Naive B cell (primary cell): ENCODE measurements at places on chromosomes 6 and 20.

DNA sequence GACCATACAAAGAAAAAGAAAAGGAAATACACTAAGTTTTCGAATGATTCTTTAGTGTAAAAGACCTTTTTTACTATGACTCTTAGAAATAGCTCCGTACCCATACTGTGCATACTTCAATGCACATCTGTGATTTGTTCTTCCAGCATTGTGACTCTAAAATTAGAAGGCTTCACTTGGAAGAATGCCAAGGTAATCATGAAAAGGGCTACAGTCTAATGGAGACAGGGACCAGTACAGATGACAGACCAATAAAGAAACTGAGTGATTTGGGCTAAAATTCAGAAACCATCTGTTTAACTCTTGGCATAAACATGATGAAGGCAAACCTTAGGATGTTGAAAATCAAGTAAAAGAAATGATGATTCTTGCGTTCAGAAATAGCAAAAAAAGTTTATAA, 46.3 kb downstream of the CYP39A1 start:
- DNase-seq = no peak

GRCh38 chr6:26205625-26206574, 118.7 kb downstream of the HFE start:
- DNase-seq = peak; percentile 72

GRCh38 chr6:44143731-44144130, 14.9 kb upstream of the CAPN11 start:
- no peak for DNase-seq

- DNase-seq = no peak
Measured at GRCh38 chr6:130032758-130033340, 14.5 kb downstream of the L3MBTL3 start.

DNA sequence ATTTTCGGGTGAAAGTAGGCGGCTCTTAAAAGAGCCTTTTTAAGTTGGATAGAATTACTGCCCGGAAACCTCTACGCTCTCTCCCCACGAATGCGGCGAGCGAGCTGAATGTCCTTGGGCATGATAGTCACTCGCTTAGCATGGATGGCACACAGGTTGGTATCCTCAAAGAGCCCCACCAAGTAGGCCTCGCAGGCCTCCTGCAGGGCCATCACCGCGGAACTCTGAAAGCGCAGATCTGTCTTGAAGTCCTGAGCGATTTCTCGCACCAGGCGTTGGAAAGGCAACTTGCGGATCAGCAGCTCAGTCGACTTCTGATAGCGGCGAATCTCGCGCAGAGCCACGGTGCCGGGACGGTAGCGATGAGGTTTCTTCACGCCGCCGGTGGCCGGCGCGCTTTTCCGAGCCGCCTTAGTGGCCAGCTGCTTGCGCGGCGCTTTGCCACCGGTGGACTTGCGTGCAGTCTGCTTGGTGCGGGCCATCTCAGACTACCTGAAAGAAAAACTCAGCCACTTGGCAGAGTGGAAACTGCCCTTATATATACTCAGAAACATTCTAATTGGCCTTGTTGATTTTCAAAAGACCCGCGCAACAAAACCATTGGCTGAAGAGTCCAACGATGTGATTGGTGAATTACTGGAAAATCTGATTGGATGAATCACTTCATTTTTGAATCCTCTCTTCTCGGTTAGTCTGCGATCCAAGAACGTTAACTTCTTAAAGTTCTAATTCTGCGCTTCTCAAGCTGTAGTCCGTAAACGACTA, 93.9 kb upstream of the BTN3A2 start:
- DNase-seq = peak; percentile 80

- DNase-seq = no peak
Measured at GRCh38 chr20:47667531-47668312, 117.6 kb downstream of the SULF2 start.

GRCh38 chr6:138427701-138428100, 23.7 kb downstream of the HEBP2 start:
- no peak for DNase-seq

- no peak for DNase-seq
Measured at GRCh38 chr6:107066697-107067659, 39.0 kb downstream of the MTRES1 start.

DNA sequence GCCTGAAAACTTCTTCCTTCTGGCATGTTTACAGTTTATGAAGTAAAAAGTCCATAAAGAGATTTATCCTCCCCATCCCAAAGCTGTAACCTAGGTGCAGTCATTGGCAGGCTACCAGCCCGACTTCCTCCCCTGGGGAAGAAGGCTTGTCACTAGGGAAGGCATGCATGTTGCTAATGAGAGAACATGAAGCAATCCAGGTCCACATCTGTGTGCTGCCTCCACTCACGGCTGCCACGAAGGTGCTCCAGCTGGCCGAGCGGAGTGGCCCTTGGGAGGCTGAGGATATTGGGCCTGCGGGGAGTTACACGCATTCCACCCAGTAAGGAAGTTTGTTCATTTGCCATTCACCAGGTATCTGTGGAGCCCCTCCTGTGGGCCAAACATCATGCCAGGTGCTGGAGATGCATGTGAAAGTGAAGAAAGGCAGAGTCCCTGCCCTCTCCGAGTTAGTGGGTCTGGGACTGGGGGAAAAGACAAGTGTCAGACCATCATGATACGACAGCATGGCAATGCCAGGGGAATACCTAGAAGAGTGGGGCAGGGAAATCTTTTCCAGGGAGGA, 257.0 kb downstream of the NRN1 start:
- no peak for DNase-seq

DNA sequence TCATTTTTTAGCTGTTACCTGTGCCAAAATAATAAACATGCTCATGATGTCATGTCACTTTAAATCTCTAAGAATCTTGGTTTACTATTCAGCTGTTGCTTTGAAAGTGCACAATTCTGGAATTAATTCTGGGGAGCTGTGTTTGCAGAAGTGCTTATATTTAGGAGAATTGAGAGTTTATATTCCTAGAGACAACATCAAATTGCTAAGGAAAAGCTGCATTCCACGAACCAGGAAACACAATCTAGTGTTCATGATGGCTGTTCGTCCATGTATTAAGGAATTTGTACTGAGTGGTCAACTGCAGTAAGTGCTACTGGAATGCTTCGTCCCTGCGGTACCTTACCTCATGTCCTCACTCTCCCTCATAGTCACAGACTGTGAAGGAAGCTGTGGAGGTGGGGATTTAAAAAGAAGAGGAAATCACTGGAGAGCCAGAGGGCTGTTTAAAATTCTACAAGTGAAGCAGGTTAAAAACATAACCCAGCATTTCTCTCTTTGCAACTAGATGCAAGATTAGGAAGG, 161.0 kb downstream of the TRMT11 start:
- DNase-seq = no peak

GRCh38 chr6:165952514-165952913, 215.1 kb downstream of the TBXT start:
- no peak for DNase-seq

DNA sequence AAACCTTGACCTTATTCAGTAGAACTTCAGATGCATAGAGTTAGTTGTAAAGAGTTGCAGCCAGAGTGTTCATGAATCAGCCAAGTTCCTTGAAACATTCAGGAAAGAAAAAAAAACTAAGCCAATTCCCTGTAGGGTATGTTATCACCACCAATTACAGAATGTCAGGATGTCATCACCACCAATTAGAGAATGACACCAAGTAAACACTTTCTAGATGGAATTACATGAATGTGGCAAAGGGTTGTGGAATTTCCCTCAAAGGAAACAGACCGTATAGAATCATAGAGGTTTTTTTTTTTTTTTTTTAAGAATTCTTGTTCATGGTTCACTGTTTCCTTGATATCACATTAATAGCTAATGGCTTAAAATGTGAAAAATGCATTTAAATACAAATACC, 472.1 kb upstream of the RNF217 start:
- no peak for DNase-seq

DNA sequence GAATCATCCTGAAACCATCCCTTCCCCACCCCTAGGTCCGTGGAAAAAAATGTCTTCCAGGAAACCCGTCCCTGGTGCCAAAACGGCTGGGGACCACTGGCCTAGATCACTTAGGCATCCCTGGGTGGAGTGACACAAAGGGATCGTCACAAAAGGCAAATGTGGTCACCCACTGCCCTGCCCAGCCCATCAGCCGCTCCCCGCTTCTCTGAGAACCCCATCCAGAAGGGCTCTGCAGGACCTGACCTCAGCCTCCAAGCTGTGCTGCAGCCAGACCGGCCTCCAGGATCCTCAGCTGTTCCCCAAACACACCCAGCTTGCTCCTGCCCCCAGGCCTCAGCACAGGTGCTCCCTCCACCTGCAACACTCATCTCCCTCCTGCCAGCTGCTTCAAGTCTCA, 61.6 kb downstream of the PREX1 start:
- DNase-seq = no peak

DNA sequence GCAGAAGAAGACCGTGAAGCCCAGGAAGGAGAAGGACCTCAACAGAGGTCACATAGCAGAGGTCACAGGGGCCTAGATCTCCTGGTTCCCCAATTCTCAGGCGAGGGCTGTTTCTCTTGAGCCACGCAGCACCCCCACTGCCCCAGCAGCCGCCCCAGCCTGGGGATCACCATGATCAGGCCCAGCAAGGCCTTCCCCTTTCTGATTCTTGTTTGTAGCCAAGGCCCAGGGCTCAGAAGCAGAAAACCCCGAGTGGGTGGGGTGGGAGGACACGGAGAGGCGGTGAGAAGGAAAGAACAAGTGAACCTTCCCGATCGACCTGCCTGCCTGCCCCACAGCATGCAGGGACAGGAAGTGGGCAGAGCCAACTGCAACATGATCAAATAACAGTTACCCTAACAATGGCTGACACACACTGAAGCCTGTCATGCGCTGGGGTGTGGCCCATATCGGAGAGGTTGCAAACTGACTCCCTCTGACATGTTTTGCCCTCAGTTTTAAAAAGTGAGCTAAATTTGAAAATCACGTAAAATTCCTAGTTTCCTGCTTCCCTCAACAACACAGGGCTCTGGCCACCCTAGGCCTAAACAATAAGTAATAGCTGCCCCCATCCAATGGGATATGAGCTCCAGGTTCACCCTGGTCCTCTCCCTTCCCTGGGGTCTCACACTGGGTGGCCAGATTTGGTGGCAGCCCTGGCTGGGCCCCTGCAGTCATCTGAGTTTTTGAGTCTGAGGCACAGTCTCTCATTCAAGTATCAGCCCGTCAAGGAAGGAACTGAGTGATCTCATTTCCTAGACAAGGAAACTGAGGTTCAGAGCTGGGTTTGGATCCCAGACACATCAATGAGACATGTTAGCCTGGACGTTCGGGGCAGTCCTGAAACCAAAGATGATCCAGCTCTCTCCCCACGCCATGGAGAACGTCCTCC, 6.5 kb downstream of the PEDS1 start:
- DNase-seq = peak; percentile 84

DNA sequence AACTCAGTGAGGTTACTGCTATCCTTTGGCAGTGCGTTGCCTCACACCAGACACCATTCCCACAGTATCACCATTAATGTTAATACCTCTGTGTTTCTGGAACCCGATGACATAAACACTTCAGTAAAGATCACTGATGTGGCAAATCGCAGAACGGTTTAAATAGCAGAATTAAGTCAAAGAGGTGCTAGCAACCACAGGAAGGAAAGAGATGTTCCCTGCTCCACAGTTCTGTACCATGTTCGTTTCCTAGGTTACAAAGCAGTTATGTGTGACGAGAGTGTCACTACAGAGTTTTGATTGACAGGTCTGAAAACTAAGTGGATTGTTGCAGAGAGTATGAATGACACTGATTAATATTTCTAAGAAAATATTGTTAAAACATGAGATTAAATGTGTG, 272.3 kb downstream of the KHDRBS2 start:
- DNase-seq = peak; percentile 62

DNA sequence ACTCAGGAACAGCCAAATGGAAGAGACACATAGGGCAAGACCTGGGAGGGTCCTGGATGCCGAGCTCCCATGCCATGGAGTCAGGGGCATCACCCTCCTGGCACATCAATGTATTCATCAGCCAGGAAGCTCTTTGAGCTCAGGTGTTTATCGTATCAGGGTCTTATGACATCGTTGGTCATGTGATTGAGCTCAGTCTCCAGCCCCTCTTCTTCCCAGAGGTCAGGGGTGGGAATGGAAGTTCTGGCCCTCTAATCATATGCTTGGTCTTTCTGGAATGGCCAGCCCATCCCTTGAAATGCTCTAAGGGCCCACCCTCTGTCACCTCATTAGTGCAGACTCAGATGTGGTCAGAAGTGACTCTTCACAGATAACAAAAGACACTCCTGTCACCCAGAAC, 52.4 kb upstream of the TULP4 start:
- DNase-seq = no peak

- DNase-seq = no peak
Measured at GRCh38 chr20:59105581-59105980, 58.0 kb upstream of the ZNF831 start.
